ENCODE measurements at places on chromosomes 2 and 18.
A peak's percentile ranks its signal among the peaks of the same experiment; 100 is the strongest.

- no peak for DNase-seq
These were observed 91.9 kb upstream of the CDH20 start for GRCh38 chr18:61241260-61241853.

GRCh38 chr2:105886687-105887086 lies 142.0 kb downstream of the NCK2 start:
- no peak for DNase-seq

GRCh38 chr2:232139786-232140562 lies 178.5 kb downstream of the DIS3L2 start:
- DNase-seq = no peak

DNA sequence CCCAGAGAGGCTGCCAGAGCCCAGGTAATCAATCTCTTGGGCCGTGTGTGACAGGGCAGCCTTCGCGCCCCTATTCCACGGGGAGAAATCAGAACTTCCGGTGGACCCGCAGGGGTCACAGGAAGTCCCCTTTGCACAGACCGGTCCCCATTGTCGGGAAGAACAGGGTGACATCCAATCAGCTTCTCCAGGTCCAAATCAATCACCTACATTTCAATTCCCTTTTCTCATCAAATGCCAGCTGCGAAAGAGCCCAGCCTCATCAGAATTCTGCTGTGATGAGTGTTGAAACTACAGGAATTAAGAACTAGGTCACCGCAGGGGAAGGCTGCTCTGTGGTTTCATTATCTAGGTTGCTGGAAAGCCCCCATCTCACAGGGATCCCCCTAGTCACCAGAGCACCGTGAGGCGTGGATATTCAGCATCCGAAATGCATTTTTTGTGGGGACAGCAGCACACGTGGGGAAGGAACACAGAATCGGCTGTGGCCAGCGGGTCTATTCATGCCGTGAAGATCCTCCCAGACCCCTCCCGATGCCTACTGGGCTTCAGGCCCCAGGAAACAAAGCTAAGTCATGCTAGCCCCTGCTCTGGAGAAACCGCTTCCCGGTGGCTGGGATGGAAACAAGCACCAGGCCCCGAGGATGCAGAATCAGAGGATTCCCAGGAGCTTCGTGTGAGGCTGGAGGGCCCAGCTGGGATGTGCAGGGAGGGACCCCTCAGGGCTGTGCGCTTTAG lies 193.7 kb upstream of the ID2 start:
- peak; percentile 77 for DNase-seq

GRCh38 chr2:217713395-217714286 lies 289.2 kb downstream of the TNS1 start:
- DNase-seq = peak; percentile 60

DNA sequence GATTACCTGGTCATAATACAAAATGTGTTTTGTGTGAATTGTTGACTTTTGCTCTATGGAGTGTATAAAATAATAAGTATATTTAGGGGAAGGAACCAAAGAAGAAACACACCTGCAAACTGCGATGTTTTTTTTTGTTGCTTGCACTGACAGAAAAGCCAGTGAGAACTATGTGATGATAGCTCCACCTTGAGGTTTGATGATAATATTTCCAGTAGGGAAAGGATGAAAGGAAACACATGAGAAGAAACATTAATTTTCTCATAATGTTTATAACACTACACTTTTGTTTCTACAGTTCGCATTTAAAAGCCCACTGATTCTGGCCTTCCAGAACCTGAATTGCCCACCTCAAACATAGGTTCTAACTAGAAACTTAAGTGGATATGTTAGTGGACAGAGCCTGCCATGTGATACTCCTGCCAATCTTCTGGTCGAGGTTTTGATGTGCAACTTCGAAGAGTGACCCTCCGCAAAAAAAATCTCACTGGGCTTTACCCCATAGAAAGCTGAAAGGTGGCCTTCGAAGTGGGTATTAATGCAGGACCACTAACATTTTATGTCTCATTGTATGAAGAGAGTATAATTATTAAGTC lies 476.4 kb upstream of the SPHKAP start:
- DNase-seq = no peak

- no peak for DNase-seq
These were observed 52.0 kb downstream of the ANKRD12 start for GRCh38 chr18:9188359-9189231.

- DNase-seq = no peak
These were observed 77.4 kb downstream of the TANC1 start for GRCh38 chr2:159045545-159046454.

- no peak for DNase-seq
These were observed 367.3 kb upstream of the HS6ST1 start for GRCh38 chr2:128685841-128686496.

GRCh38 chr2:78301166-78301789 lies 724.2 kb upstream of the REG3G start:
- no peak for DNase-seq

- DNase-seq = no peak
These were observed 15.8 kb downstream of the OTOF start for GRCh38 chr2:26462100-26462499.

- DNase-seq = no peak
These were observed 121.2 kb downstream of the CAPN13 start for GRCh38 chr2:30686000-30686399.

DNA sequence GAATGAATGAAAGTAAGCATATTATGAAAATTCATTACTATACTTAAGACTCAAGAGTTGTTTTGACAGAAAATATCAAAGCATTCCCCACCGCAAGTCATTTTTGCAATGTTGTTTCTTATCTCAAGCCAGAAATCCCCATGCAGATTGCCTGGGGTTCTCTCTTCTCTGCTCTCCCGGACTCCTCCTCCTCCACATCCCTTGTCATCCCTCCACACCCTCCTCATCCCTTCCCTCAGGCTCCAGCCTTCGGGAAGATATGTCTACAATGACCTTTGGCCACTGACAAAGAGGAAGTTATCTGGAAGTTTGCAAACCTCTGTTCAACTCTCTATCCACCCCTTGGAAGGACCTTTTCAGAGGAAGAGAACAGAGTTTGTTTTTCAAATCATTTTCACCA lies 11.9 kb downstream of the TFCP2L1 start:
- no peak for DNase-seq

DNA sequence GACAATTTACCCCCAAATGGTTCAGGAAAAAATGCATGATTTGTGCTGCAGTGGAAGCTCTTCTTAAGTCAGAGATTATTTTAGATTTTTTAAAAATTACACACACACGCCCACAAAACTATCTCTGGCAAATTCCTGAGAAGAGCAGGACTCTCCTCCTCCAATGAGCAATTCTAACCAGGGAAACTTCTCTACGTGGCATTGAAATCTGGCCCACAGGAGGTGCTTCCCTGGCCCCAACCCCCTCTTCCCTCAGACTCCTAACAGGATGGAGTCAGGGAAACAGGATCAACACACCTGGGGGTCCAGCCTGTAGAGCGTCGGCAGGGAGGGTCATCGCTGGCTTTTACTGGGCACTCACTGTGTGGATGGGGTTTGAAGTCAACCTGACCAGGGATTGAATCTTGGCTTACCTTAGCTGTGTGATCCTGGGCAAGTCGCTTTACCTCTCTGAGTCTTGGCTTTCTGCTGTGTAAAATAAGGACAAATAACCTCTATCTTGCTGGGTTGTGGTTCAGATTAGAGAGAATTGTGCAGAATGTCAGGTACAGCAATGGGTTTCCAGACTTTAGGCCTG lies 65.4 kb upstream of the ASAP2 start:
- no peak for DNase-seq

GRCh38 chr18:5507756-5508155 lies 36.0 kb downstream of the EPB41L3 start:
- DNase-seq = no peak

DNA sequence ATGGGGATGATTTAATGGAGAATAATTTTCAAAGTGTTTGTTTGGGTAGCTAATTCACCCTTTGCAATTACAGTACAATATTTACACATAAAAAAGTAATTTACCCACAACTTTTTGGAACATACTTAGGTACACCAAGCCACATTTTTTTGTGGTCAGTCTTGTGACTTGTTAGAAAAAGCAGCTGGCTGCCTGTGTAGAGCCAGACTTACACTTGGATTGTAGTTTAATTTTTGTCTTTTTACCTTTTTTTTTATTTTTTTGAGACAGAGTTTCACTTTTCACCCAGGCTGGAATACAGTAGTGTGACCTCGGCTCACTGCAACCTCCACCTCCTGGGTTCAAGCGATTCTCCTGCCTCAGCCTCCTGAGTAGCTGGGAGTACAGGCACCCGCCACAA lies 45.4 kb downstream of the RALBP1 start:
- DNase-seq = no peak

- DNase-seq = no peak
These were observed 37.3 kb downstream of the CYP1B1 start for GRCh38 chr2:38038682-38039081.

DNA sequence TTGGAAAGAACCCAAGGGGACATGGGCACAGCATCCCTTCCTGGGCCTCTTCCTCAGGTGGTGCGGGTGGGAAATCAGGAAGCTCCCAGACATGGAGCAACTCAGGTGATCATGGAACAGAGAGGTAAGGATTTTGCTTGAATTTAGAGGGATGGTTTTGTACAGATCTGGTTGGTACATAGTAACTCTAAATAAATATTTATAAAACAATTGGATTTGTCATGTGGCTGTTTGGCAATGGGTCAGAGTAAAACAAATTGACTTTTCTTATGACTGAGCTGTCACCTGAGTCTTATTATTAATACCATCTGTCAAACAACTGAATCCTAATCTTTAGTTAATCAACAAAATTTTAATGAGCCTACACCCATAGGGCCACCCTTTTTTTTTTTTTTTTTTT lies 19.4 kb upstream of the TMEM178A start:
- no peak for DNase-seq

- no peak for DNase-seq
These were observed 108.3 kb upstream of the LTBP1 start for GRCh38 chr2:32838418-32838817.

- no peak for DNase-seq
These were observed 4.0 kb upstream of the RAB17 start for GRCh38 chr2:237594514-237594871.

DNA sequence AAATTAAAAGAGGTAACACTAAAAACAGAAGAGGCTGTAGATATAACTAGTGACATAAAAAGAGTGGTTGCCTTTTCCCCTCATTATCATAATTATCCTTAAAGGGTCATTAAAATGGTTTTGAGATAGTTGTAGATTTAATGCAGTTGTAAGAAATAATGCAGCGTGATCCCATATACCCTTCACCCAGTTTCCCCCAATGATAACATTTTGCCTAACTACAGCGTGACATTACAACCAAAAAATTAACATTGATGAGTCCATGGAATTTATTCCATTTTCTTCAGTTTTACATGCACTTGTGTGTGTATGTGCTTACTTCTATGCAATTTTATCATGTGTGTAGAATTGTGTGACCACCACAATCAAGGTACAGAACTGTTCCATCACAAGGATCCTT lies 13.2 kb upstream of the RMND5A start:
- no peak for DNase-seq
